ENCODE measurements at places on chromosomes 1 and 21.

GRCh38 chr1:200968469-200969410 lies 54.8 kb downstream of the KIF21B start:
- no peak for DNase-seq

DNA sequence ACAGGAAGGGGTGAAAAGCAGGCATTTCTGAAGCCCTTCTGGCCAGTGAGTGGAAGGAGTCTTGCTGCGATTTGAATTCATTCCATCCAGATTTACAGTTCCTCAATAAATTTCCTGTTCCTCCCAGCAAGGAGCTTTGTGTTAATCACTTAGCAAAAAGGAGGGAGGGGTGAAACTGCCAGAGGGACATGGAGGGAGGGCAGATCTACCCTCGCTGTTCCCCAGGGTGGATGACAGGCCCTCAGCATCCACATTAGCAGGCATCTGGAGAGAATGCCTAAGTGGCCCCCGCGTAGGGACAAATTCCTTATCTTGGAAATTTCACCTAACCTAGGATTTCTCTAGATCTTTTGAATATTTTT lies 1.2 kb downstream of the ETV3 start:
- no peak for DNase-seq

DNA sequence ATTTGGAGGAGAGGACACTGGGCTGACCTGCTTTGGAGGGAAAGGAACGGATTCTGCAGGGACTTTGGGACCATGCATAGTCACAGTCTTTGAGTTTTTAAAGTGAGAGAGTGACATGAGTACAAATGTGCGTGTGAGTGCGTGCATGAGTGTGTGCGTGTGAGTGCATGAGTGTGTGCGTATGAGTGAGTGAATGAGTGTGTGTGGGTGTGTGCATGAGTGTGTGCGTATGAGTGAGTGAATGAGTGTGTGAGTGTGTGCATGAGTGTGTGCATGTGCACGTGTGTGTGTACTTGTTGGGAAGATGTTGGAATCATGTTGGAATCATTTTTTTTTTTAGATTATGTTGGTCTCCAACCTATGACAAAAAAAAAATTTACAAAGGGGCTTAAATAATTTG lies 70.5 kb downstream of the PAX7 start:
- no peak for DNase-seq

GRCh38 chr1:163410073-163410999 lies 88.6 kb downstream of the NUF2 start:
- no peak for DNase-seq

- no peak for DNase-seq
These were observed 48.8 kb downstream of the PIK3CD start for GRCh38 chr1:9700340-9700739.

- DNase-seq: no peak
These were observed 416.6 kb upstream of the RUNX1 start for GRCh38 chr21:35465741-35466140.

DNA sequence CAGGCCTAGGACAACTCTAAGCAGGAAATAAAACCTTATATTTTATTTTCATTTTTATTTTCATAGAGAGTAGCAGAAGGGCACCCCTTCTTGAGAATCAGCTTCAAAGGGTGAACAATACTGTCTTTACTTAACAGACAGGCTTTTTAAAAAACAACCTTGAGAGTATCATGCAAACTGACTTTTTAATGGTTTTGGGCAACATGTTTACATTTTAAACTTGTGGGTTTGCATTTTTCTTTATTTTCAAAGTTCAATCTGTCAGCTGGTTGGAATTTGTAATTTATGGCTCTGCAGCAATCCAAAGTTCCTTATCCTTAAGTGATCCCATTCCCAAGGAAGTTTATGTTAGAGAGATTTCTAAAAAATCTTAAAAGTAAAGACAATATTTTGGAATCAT lies 392.3 kb upstream of the ADAMTS5 start:
- DNase-seq: no peak

GRCh38 chr1:93252598-93252997 lies 72.1 kb downstream of the CCDC18 start:
- DNase-seq: no peak

DNA sequence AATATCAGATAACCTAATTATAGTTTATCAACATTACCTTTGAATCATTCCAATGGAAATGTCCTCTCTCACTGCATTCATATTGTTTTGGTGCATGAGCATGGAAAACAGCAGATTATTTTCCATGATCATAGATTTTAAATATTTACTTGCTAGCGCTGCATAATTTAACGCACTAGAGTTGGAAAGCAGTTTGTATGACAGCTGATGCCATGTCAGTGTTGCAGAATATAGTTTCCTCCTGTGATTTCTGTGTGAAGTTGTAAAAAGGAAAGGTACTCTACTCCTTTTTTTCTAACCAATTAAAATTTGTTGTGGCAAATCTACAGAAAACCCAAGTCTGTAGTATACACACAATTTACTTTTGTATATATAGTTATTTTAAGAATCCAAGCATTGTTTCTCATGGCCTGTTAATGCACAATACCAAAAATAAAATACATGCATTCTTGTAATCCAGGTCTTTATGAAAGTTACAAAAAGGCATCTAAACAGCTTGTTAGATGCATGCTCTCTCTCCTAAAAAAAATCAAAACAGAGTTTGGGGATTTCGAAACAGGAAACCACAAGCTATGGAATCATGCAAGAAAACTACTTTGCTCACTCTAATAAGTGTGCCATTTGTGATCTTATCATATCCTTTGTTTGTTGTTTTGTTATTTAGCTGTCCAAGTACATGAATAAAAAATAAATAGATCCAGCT lies 1.9 kb upstream of the ATG4C start:
- DNase-seq: no peak

DNA sequence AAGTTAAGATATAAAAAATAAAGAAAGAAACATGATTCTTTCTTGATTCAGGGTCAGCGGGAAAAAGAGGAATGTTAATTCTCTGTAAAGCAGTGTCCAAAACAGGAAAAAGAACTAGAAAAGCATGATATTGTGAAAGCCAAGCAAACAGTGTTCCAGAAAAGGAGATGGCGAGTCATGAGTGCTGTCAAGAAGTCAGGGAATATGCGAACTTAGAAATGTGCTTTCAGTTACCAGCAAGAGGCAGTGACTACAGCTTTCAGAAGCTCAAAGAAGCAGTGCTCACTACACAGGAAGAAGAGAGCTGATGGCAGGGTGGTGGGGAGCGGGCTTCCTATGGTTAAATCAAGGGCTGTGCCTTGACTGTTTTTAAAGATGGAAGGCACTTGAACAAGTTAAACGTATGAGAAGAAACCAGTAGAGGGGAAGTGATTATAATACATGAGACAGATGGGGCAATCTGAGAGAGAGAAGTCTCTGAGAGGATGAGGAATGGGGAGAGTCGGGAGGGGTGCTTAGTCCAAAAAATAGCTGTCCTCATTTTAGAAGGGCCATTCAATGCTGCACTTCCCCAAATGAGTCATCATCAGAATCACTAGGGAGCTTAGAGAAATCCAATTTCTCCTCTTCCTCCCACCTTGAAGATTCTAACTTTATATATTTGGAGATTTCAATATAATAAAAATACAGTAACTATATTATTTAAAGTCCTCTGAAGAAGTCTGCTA lies 90.4 kb downstream of the KCNK1 start:
- DNase-seq: no peak

- no peak for DNase-seq
These were observed 204.3 kb downstream of the SMYD3 start for GRCh38 chr1:246302711-246303317.

DNA sequence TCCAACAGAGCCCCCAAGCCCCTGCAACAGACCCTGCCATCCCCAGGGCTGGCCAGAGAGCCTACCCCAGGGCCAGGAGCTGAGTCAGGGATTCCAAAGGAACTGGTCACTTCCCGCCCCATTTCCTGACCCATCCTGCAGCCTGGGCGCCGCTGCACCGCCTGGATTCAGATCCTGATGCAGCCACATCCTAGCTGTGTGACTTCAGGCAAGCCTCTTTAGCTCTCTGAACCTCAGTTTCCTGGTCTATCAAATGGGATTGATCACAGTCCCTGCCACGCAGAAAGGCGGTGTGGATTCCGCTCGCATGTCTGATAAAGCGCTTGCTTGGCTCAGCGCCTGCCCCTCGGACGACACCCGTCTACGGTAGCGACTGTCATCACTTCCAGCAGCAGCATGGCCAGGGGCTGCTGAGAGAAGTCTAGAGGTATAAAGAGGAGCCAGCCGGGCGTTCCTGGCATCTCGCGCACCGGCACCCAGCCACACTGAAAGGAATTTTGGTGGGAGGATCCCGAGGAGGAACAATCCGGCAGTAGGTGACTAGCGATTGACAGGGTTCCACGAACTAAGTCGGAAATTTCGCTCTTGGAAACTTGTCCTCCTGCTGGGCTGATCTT lies 10.1 kb downstream of the EPHA2 start:
- no peak for DNase-seq

DNA sequence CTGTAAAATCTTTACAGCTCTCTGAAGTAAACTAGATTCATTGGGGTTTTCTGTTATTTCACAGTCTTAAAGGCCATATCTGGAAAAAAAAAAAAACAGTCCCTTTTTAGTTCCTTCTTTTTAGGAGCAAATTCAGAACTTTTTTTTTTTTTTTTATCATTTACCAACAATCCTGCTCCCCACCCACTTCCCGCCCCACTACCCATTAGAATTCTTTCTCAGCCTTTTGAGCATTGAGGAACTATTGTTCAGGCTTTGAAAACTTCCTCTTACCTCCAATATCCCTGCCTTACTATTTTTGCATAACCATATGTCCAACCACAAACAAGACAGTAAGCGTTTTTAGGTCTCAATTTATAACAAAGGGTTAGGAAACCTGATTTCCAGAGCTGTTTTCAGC lies 330.1 kb downstream of the PLPP3 start:
- DNase-seq: no peak

DNA sequence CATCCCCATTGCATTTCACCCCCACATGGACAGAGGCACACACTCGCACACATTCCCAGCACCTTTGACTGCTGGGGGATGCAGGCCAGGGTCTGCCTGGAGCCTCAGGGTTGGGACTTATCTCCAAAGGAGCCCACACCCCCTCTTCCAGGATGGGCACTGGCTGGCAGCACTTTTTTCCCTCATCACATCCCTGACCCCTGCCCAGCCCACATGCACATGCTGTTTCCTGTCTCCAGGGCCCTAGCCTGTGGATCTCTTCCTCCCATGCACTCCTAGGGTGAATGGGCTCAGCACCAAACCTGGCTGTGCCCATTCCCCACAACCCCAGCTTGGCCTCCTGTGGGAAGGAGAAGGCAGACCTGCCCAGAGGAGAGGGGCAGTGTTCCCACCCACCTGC lies 59.3 kb downstream of the STUM start:
- peak; percentile 25 for DNase-seq

DNA sequence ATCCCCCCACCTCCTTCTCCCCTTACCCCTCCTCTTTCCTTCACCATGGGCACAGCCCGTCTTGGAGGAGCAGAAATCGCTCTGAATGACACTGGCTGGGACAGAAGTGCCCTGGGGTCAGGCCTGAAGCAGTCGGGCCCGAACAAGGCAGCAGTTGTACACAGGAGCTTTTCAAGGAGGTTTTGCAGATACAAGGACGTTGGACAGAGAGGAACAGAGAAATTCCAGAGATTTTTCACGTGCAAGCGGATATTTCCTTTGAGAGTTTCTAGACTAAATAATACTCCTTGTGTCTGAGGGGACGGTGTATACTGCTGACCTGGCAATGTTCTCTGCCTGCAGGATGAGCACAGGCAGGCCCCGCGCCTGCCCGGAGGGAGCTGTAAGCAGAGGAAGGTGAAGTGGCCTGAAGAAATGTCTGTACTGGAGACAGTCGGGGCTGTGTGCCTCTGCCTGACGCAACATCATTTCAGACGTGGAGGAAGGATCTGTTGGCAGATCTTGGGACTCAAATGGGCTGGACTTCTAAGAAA lies 95.3 kb upstream of the SLC25A33 start:
- no peak for DNase-seq

GRCh38 chr1:31834501-31834900 lies 18.7 kb upstream of the SPOCD1 start:
- no peak for DNase-seq

GRCh38 chr21:33244779-33245105 lies 15.0 kb downstream of the IFNAR2 start:
- DNase-seq: no peak

GRCh38 chr1:220533504-220534109 lies 5.7 kb downstream of the MARK1 start:
- DNase-seq: no peak

- no peak for DNase-seq
These were observed 282.5 kb downstream of the RGS7 start for GRCh38 chr1:241074507-241074906.

- DNase-seq: no peak
These were observed 79.4 kb downstream of the RRAGC start for GRCh38 chr1:38780133-38780532.

DNA sequence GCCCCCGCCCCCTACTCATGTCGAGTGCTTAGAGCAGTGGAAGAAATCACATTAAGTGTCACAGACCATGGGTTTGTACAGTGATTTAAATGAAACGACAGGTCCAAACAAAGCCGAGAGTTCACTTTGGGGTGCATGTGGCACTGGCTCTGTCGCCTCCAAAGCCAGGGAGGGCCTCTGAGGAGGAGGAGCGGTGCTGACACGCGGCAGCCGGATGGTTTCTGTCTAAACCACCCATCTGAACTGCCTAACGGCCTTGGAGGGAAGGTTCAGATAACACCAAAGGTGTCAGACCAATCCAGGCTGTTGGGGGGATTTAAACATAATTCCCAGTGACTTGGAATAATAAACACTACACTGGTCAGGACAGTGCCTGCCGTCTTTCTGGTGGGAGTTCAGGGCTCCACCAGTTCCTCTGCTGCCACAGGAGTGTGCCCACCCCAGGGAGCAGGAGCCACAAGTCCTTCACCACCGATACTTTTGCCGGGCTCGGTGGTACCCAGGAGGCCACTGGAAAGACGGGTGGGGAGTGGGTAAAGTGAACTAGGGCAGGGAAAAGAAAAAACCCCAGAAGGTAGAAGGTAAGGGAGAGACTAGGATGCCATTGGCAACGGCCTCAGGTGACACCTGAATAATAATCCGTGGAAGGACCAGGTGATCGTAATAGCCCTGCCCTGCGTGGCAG lies 78.2 kb downstream of the SLC66A1 start:
- no peak for DNase-seq

DNA sequence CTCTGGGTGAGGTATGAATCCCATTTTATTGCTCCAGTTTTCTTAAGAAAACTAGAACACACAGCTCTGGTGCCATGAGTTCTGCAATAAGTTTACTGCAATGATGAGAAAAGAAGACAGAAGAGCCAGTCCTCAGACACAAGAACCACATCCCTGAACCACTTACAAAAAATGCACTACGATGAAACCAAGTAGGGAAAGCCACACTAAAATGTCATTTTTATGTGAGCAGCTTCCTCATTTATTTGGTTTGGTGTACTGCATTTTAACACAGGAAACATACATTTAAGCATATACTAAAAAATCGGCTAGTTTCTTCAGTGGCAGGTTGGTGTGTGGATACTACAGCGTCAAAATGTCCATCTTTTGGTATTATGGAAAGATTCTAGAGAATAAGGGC lies 95.9 kb downstream of the PTPN14 start:
- no peak for DNase-seq

- DNase-seq: no peak
These were observed 512.5 kb upstream of the LRRC7 start for GRCh38 chr1:69055194-69055593.
